Endothelial cell (in vitro differentiated cells): ENCODE measurements at places on chromosomes 4 and X. TPM values are rescaled to one million over a fixed set of nuclear protein-coding genes. Genes with fewer than 3 reads are reported as not detected.

Gene RHOXF2B
- not detected for total RNA-seq

Gene NAP1L3
- 18.3 TPM for total RNA-seq

Gene SLC2A9
- total RNA-seq: 0.72 TPM

Gene RTL9
- not detected for total RNA-seq

Gene STOX2
- total RNA-seq: 4.8 TPM

Gene HS6ST2
- total RNA-seq: 1.1 TPM

DNA sequence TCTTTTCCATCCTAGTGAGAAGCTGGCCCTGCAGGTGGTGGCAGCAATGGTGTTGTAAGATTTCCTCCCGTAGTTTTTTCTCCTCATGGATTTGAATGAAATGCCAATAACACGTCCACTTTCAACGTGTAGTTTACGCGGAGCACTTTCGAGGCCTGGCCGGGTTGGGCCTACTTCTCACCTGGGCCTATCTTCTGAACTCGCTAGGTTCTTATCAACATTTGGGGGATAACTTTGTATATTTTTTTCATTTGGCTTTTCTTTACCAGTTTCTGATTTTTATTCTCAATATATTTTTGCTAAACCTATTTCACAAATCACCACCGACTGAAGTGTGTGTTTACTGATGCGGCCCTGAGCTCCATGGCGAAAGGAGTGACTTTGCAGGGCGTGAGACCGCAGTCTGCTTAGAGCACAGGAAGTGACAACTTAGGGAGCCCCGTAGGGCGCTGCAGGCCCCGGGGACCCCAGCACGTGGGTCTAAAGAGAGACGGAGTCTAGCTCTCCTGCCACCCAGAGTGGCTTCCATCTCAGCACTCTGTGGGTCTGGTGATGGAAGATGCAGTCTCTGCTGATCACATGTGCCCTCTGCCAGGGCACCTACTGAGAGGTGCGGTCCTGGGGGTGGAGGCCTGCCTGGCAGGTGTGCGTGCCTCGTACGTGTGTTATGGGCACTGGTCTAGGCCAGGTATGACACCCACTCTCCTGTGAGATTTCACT, 29.1 kb downstream of the NELFA start:
- no peak for DNase-seq

DNA sequence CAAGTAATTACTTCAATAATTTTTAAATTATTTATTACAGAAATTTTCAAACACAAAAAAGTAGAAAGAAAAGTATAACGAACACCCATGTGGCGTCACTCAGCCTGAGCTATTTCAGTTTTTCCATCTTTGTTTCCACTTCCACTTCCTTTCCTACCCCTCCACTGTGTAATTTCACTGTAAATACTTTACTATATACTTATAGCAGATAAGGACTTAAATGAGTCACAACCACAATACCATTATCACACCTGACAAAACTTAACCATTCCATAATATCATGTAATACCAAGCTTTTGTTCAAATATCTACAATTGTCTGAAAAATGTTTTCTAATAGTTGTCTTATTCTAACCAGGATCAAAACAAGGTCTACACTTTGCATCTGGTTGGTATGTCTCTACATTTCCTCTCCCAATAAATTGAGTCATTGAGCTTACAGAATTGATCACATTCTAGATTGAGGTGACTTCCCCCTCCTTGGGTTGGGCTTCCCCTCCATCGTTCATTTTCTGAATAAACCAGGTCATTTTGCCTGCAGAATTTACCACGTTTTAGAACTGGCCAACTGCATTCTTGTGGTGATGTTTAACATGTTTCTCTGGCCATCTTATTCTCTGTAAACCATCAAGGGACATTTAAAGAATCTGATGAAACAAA, 48.7 kb downstream of the ATP10D start:
- DNase-seq: no peak

GRCh38 chr4:148776941-148777340, 334.7 kb upstream of the NR3C2 start:
- DNase-seq: no peak

GRCh38 chr4:26885912-26886274, 25.3 kb downstream of the STIM2 start:
- no peak for DNase-seq

- DNase-seq: no peak
Observed at GRCh38 chrX:46561824-46562657, 11.5 kb upstream of the CHST7 start.

DNA sequence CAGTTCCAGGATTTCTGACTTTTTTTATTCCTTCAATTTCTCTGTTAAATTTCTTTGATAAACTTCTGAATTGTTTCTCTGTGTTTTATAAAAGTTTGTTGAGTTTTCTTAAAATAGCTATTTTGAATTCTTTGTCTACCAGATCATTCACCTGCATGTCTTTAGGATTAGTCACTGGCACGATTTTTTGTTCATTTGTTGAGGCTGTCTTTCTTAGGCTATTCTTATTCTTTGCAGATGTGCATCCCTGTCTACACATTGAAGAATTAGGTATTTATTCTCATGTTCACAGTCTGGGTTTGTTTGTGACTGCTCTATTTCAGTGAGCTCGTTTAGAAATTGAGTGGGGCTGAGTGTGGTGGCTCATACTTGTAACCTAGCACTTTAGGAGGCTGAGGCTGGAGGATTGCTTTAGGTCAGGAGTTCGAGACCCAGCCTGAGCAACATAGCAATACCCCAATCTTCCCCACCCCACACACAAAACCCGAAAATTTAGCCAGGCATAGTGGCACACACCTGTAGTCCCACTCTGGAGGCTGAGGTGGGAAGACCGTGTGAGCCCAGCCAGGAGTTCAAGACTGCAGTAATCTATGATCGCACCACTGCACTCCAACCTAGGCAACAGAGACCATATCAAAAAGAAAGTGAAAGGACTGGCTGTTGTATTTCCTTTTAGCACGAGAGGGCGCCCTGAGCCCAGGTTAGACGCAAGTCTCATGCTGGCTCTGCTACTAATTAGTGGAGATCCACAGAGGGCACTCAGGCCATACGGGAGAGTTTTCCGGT, 42.0 kb downstream of the F8 start:
- peak; percentile 63 for DNase-seq

GRCh38 chrX:76850851-76851250, 423.3 kb downstream of the MAGEE1 start:
- no peak for DNase-seq

DNA sequence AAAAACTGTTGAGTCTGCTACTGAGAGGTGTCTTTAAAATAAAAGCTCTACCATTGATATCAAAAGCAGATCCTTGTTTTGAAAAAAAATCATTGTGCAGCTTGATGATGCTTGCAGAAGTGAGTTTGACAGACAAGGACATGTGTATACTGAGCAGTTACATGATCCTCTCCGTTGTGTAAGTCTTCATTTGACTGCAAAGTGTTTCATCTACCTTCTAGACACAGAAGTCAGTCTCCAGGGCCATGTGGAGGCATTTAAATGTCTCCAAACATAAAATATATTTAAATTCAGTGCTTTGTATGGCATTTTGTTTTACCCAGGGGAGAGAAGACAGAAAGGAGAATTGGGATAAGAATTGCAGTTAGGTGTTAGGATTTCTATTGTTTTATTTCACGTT, 107.8 kb upstream of the MYOZ2 start:
- DNase-seq: no peak

GRCh38 chr4:52869196-52869595, 7.1 kb downstream of the RASL11B start:
- DNase-seq: no peak

- no peak for DNase-seq
Observed at GRCh38 chr4:94506822-94507221, 55.1 kb downstream of the PDLIM5 start.

DNA sequence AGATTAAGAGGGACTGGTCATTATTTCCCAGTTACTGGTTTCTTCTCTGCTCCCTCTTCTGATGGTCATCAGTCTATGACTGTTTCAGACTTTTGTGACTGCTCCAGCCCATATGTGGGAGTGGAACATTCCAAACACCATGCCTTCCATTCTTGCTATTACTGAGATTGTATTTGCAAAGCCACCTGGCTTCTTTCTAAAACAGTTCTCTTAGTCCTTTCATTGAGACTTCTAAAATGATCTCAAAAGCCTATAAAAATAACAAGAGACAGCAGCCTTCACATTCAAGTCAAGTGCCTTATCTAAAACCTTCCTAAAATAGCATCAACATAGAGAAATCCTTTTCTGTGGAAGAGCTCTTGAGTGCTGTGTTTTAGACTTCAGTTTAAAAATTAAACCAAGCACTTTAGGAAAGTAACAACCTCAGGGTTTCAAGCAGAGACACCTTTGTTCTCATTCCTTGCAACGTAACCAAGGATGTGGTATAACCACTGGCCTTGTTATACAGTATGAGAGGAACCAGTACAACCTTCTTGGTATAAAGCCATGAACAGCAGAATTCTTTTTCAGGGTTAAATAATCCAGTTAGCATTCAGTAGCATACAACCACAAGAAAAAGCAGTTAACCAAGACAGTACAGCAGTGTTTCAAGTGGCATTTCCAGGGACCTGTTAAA, 97.1 kb downstream of the NFKB1 start:
- DNase-seq: no peak

DNA sequence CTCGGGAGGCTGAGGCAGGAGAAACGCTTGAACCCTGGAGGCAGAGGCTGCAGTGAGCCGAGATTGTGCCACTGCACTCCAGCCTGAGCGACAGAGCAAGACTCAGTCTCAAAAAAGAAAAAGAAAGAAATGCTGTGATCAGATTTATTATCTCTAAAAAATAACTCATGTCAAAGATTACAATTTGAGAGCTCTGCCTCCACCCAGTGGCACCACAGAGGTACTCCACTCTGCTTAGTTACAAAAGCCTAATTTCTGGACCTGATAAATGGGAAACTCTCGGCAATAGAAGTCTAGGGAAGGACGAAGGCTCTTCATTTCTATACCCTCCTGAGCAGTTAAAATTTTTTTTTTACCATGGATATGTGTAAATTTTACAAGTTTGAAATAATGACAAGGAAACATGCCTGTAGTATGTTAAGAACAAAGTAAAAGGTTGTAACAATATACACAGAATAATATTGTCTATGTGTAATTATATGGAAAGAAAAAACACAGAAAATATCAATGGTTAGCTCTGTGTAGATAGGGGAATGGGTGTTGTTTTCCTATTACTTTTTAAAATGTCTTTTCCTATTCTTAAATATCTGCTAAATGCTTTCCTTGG, 149.8 kb downstream of the STIM2 start:
- peak; percentile 52 for DNase-seq

GRCh38 chr4:101792056-101792590, 1.6 kb downstream of the BANK1 start:
- DNase-seq: no peak

DNA sequence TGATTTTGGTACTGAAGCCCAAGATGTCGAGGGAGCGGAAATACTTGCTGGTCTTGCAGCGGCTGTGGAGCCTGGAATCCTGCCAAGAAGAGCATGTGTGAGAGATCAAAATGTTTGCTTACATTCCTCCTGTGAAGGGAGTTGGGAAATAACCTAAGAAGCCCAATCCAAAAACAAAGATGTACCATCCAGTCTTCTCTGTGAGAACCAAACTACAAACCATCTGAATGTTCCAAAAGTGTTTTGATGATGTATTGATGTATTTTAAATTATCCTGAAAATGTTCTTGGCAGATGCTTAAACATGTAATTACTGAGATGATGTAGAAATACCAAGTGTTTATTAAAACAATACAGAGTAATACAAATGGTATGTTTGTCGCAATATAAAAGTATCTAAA, 10.1 kb upstream of the ADH1A start:
- no peak for DNase-seq
